ENCODE measurements at places on chromosomes 1 and 21.

GRCh38 chr1:175409938-175410337 is 217.4 kb upstream of the KIAA0040 start:
- DNase-seq, result no peak

GRCh38 chr1:9281071-9281827 is 11.4 kb upstream of the SPSB1 start:
- DNase-seq, result no peak

DNA sequence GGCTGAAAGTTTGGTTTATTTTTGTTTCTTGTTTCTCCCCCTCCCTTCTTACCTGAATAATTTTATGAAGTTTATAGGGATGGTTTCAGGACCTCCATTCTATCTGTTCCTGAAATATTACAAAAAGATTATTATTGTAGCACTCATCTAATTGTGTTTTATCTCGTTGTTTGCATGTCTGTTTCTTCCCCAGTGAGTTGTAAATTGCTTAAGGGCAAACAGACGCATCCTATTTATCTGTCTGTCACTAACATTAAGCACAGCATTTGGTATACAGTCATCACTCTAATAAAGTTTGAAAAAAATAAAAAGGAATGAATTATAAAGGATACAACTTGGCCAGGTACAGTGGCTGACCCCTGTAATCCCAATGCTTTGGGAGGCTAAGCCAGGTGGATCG is 123.5 kb downstream of the LRRC7 start:
- DNase-seq, result no peak

DNA sequence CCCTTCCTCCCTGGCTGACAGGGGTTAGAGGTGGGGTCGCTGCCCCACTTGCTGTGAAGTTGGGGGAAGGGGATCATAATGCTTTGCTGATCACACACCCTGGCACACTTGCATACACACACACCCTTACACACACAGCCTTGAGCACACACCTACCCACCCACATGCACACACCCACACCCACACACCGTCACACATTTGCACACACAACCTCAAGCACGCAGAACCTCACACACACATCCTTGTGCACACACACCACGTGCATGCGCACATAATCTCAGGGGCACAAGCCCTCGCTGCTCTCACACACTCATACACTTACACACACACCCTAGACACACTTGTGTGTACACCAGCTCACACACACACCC is 16.4 kb upstream of the TNFRSF8 start:
- no peak for DNase-seq

DNA sequence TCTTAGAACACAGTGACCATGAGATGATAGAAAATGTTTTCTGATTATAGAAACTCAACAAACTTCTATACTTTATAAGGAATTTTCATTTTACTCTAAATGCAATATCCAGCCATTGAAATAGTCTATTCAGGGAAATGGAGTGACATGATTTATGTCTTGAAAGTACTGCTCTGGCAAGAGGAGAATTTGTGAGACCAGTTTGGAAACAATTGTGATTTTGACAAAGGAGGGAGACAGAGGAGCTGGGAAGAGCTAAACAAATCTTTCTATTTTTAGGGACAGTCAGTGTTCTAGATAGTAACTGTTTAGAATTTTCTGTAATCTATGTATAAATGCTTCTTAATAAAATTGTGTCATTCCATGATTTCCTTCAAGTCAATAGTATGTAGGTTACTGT is 252.3 kb downstream of the FMN2 start:
- no peak for DNase-seq

DNA sequence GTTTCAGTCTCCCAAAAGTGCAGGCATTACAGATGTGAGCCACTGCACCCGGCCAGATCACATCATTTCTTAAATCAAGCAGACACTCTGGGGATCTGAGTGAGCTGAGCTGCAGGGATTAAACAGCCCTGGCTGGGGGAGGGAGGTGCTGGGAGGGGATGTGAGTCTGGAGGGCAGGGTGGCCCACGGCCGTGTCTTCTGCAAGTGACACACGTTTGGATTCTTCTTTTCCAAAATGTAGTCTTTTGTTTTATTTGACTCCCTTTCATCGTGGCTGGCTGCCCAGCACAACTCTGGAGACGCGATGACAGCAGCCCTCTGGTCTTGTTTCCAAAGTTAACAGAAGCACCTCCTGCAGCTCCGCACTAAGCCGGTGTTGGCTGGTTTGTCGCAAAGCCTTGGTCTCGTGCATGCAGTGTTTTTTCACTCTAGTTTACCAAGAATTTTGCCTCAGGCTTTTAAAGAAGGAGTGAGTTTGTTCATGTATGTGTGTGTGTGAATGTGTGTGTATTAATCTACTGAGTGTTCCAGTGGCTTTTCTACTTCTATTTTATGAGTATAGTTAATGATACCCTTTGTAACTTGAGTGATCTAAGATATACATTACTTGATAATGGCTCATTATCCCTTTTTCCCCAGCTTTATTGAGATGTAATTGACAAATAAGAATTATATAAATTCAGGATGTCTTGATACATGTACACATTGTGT is 2.8 kb upstream of the KRTAP10-5 start:
- no peak for DNase-seq

- DNase-seq, result no peak
Measured at GRCh38 chr1:8364528-8365442, 46.9 kb downstream of the SLC45A1 start.

DNA sequence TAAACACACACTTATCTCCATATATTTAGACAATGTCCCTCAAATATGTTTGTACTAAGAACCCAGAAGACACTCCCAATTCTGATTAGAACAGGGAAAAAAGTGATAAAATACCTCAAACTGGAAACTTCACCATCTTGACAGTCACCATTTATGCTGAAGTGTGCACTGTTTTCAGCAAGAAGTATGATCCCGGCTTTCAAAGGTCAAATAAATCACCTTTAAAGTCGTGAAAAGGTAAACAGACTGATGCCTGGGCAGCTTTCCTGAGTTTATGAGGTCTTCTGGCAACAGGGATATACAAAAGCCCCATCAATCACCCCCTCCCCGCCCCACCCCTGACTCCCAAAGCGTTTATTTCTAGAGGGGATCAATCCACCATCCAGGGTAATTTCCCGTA is 37.9 kb downstream of the HLX start:
- no peak for DNase-seq

GRCh38 chr1:12300706-12301105 is 70.9 kb downstream of the VPS13D start:
- no peak for DNase-seq

GRCh38 chr1:112388436-112388835 is 7.6 kb upstream of the CTTNBP2NL start:
- DNase-seq, result no peak

- no peak for DNase-seq
Measured at GRCh38 chr1:55428231-55428630, 213.1 kb upstream of the USP24 start.

GRCh38 chr1:203592156-203592555 is 34.5 kb upstream of the ATP2B4 start:
- DNase-seq, result peak; percentile 64

- DNase-seq, result no peak
Measured at GRCh38 chr1:225539069-225539468, 111.2 kb upstream of the LBR start.

DNA sequence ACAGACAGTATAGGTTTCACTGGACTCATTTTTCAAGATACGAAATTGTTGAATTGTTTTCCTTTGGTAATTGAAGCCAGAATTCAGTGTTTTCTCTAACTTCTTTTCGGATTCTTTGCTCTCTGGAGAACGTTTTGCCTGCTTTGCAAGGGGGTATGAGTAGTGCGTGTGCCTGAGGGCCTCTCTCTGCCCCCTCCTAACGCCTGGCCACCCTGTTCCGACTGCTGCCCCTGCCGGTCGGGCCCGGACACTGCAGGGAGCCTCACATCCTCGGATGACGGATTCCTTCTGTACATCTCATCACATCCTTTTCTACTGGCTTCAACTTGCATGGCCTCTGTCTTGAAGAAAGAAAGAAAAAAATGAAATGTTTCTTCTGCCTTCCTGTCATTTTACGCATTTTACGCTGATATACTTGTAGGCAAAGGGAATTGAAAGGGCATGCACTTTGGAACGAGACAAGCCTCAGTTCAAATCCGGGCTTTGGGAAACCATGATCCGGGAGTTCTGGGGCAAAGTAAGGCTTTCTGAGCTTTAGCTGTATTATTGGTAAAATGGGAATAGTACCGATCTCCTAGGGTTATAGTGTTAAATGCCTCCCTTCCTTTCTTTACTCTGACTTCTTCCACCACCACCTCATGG is 65.1 kb downstream of the DISC1 start:
- peak; percentile 77 for DNase-seq

DNA sequence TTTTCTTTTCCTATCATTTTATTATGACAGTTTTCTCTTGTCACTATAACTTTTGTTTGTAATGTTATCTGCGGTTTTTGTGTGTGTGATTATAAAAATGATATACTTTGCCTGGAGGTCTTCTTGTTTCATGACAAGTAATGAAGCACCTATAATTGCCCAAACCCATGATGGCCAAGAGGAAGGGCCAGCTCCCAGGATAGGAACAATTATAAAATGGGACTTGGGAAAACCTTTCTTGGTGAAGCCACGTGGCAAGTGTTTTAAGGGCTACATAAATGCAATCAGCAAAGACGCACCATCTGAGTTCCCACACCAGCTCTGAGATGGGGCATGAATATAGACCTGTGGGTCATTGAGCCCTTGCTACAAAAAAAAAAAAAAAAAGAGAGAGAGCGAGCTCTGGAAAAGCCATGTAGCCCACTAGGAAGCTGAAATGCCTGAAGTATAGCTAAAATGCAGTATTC is 462.6 kb upstream of the RUNX1 start:
- DNase-seq, result no peak
